ENCODE measurements at places on chromosomes 4 and X. TPM values are rescaled to one million over a fixed set of nuclear protein-coding genes. Genes with fewer than 3 reads are reported as not detected.

Gene ATG4A
- 2.2 TPM for total RNA-seq

Gene SLC7A11
- 15.6 TPM for total RNA-seq

Gene FAM149A
- 7.5 TPM for total RNA-seq

Gene SULT1E1
- total RNA-seq, result not detected

Gene RNF128
- total RNA-seq, result 2.0 TPM

Gene CT45A3
- not detected for total RNA-seq

Gene MAPK10
- total RNA-seq, result 2.5 TPM
